ENCODE measurements at places on chromosomes 5 and 9.

DNA sequence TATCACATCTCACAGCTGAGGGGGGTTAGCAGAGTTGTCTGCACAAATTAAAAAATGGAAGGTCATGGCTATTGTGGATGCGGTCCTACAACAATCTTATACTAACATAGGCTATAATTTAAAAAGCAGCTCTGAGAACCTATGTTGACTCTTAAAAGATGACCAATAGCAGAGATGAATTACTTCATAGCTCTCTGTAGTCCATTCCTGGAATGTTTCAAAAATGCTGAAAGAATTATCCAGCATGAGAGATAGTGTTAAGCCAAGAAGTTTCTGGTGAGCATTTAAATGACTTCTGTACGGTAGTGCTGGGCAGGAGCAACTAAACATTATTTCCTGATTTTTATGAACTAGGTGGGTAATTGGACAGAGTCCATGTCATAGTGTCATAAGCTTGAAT is 218.2 kb upstream of the NUDT12 start:
- ATAC-seq: no peak

- ATAC-seq: no peak
Measured at GRCh38 chr5:178247481-178248456, 15.2 kb upstream of the PHYKPL start.

GRCh38 chr5:159678657-159679392 is 237.5 kb upstream of the ADRA1B start:
- ATAC-seq: no peak

GRCh38 chr9:120913647-120914264 is 12.8 kb downstream of the TRAF1 start:
- ATAC-seq: no peak

- no peak for ATAC-seq
Measured at GRCh38 chr5:95406426-95407090, 15.4 kb downstream of the FAM81B start.

DNA sequence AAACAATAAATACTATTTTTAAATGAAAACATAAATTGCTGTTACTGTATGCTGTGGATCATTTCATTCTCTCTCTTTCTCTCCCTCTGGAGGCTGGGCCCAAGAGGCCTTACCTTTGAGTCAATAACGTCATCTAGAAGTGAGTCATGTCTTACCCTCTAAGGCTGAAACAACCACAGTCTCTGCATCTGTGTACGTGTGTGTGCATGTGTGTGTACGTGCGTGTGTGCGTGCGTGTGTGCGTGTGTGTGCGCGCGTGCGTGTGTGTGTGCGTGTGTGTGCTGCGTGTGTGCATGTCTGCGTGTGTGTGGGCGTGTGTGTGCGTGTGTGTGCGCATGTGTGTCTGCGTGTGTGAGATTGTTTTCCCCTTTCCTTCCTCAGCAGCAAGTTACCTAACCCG is 13.6 kb upstream of the IL17B start:
- ATAC-seq: no peak

- no peak for ATAC-seq
Measured at GRCh38 chr5:43017428-43017815, 22.7 kb downstream of the ANXA2R start.

DNA sequence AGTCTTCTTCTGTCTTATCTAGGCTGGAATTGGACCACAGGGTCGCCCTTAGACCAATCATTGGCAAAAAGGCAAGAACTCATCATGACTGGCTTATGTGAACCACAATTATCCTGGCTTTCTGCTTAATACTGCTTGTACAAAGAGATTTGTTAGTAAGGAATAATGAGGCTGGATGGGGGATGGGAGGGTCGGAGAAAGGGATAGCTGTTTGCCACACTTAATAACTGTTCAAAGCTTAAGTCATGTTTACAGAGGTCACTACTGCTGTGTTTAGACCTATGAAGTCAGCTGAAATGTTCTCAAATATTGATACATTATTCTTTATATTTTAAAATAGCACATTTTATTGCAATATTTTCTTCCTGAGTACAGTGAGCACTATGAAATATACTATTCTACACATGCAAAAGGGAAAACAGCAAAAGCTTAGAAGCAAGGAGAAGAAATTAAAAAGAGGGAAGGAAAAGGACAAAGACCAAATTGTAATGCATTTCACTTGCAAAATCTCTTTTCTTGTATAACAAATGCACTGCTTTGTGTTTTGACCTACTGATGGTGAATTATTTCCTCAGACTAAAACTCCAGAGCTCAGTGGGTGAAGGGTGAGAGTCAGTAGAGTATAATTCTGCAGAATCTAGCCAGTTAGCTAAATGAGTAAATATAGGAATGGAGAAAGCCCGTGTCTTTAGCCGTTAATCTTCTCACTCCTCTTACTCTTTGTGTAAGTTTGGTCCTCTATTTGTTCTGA is 404.9 kb upstream of the ZNF608 start:
- no peak for ATAC-seq

- no peak for ATAC-seq
Measured at GRCh38 chr5:73267766-73268435, 94.9 kb downstream of the TMEM174 start.

GRCh38 chr5:127702926-127703561 is at the start of gene CCDC192:
CCDC192 (plus strand) TSS chr5:127703391; CDS start chr5:127703446, 55 bp downstream.
- ATAC-seq: no peak

- no peak for ATAC-seq
Measured at GRCh38 chr9:95879591-95879990, 4.1 kb downstream of the ERCC6L2 start.

- ATAC-seq: no peak
Measured at GRCh38 chr5:77328930-77329647, 118.6 kb downstream of the PDE8B start.

- ATAC-seq: no peak
Measured at GRCh38 chr5:120695368-120695880, 231.3 kb downstream of the PRR16 start.

- ATAC-seq: no peak
Measured at GRCh38 chr9:15278091-15278687, 28.8 kb downstream of the TTC39B start.

DNA sequence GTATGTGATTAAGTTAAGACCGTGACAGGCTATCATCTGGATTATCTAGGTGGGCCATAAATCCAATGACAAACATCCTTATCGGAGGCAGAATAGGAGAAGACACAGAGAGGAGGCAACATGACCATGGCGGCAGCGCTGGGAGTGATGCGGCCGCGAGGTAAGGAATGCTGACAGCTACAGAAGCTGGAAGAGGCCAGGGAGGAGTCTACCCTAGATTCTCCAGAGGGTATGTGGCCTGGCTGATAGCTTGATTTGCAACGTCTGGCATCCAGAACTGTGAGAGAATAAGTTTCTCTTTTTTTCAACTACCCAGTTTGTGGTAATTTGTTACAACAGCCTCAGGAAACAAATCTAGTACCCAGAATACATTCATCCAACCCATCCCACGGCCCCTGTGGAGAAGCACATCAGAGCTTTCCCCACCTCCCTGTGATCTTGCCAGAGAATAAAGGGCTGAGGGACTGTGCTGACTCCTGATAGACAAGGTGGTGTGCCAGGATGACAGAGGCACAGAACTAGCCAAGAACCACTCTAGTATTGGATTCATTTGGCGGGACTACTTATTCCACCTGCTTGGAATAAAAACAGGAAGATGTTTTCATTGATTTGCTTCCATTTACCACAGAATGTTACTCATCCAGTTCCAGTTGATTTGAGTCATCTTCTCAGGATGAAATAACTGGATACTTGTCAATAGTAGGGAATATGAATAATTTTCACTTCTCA is 187.4 kb downstream of the MAN2A1 start:
- ATAC-seq: no peak

Measured in stimulated activated memory B cell treated with anti-CD40 and anti-IgM and Interleukin-4, amounts not matched to agents 10 μg/mL and 1 μg/mL and 100 μg/mL, for 72 hours (primary cell).